ENCODE measurements at places on chromosomes 1 and 21.

GRCh38 chr1:164773102-164773501 lies 214.1 kb downstream of the PBX1 start:
- no peak for DNase-seq

- DNase-seq, result no peak
These were observed 128.9 kb downstream of the GRIK1 start for GRCh38 chr21:29810871-29811270.

DNA sequence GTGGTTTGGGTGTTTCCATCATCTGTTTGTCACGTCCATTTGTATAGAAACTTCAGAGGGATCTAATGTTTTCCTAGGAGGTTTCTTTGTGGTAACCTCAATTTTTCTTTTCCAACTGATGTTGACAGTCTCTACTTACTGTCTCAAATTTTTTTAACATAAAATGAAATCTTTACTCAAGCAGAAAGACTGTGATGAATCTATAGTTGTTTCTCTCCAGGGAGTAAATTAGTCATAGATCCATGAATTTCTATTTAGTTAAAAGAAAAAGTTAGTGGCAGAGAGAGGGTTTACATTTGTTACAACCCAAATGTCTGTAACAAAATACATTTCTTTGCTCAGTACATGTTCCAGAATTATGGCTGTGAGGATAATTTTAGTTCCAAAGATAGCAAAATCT lies 161.6 kb downstream of the DISP1 start:
- DNase-seq, result no peak

- DNase-seq, result no peak
These were observed 2.3 kb downstream of the IL20 start for GRCh38 chr1:206867716-206868115.

DNA sequence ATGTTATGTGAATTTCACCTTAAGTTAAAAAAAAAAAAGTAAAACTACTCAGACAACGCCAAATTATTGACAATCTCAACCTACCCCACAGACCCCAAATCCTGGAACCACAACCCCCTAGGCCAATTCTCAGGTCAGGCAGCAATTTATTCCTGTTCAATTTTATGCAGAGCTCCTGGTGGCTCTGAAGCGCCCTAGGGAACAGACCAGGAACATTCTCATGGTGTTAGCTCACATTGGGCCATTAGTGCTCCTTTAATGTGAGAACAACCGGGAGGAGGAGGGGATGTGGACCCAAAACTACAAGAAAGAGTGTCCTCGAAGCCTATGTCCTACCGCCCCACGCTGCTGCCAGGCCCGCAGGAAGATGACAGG lies 403 bp upstream of the PSEN2 start:
- DNase-seq, result peak; percentile 53

DNA sequence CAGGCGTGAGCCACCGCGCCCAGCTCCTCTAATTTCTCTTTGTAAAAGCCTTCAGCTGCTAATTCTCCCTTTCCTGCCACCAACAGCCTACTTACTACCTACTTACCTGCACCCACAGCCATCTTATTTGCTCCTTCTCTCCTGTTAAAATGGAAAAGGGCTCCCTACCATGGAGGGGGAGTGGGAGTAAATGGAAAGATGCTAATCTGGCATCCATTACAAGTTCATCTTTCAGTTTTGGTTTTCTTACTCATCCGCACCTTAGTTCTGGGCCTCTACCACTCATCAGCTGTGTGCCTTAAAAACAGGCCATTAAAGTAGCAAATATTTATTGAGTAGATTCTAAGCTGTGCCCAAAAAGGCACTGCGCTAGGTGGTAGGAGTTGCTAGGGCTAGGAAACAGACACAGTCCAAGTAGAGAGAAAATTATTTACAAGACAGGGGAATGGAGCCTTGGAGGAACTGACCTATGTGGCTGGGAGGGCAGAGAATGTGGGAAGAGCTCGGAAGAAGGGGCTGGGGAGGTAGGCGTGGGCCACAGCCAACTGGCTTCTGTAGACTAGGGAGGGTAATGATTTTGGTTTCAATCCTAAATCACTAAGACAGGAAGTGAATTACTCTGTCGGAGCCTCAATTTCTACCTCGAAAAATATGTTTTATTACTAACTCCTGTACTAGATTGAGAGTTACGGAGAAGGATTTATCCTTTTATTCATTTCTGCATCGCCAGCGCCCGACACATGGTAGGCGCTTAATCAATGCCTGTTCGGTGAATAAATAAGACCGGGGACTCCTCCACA lies 685 bp upstream of the DDI2 start:
- peak; percentile 72 for DNase-seq

DNA sequence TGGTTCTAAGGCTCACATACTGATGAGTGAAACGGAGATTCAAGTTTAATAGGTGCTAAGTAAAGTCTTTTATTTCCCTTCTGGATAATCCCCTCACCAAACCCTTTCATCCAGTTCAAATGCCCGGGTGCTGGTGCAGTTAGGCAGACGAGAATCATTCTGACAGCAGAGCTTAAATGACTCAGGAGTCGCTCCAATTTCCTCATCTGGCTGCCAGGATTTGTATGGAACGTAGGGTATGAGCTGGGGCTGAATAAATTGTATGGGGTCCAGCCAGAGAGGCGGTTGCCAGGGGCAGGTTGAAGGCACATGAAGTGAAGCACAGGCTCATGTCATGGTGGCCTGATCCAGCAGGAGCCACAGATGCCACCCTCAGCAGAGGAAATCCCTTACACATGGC lies 76.0 kb downstream of the PAPPA2 start:
- no peak for DNase-seq

DNA sequence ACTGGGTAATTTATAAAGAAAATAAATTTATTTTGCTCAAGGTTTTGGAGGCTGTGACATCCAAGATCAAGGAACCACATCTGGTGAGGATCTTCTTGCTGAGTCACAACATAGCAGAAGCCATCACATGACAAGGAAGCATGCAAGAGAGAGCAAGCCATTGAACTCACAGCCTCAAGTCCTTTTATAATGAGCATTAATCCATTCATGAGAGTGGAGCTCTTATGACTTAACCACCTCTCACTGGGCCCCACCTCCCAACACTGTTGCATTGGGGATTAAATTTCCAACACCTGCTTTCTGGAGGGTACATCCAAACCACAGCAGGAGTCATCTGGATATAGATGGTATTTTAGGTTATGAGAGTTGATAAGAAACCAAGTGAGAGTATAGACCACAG lies 20.6 kb upstream of the EGLN1 start:
- peak; percentile 47 for DNase-seq

DNA sequence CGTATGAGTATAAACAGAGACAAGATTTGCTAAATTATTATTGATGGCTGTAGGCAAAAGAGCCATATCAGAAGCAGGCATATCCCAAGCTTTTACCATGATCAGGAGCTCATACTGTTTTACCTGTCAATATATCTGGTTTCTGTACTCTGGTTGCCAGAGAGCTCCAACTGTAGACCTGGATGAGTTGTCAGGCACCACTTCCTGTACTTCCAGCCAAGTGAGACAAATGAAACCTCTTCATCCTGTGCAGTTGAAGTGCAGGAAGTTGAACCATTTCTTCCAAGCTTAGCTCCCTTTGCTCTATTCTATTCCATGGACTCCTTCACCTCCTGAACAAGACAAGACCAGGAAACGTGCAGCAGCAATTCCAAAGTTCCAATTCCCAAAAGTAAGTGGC lies 115.6 kb downstream of the ZNF281 start:
- DNase-seq, result no peak

DNA sequence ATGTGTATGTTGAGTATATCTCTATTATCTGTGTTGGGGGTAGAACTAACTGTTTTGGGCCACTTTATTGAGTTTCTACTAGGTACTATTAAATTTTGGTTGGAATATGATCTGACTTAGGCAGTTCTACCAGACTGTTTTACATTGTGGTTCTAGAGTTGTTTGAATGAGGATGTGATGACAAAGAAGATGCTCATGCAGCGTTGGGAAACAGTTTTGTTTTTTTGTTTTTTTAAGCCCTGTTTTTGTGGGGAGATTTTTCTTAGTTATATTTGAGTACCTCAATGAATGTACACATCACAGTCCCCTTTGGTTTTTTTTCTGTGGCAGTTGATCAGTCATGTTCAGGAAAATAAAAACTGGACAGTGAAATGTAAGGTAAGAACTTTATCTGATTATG lies 40.1 kb downstream of the TMED5 start:
- peak; percentile 11 for DNase-seq

DNA sequence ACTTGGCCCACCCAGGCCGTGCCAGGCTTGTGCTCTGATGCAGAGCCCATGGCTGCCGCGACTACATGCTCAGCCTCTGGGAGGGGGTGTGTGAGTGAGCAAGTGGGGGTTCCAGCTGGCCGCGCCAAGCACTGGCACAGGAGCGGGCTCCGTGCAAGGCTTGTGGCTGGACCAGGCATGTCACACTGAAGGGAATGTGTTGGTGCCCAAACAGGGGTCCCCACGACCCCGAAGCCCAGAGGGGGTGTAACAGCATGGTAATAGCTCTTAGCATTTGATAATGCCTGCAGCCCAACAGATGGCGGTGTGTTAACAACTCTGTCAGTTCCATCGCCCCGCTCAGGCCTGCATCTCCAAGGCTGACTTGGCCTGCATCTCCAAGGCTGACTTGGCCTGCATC lies 38.3 kb upstream of the CD46 start:
- no peak for DNase-seq

GRCh38 chr1:94820936-94821335 lies 779 bp downstream of the SLC44A3 start:
- DNase-seq, result no peak

- DNase-seq, result no peak
These were observed 128.9 kb upstream of the NR5A2 start for GRCh38 chr1:199898654-199899053.

GRCh38 chr1:182927693-182928433 lies 25.1 kb downstream of the SHCBP1L start:
- DNase-seq, result no peak

- DNase-seq, result peak; percentile 85
These were observed 7.8 kb downstream of the PIK3CD start for GRCh38 chr1:9659328-9659727.

GRCh38 chr1:236416165-236416564 lies 22.1 kb downstream of the EDARADD start:
- no peak for DNase-seq

DNA sequence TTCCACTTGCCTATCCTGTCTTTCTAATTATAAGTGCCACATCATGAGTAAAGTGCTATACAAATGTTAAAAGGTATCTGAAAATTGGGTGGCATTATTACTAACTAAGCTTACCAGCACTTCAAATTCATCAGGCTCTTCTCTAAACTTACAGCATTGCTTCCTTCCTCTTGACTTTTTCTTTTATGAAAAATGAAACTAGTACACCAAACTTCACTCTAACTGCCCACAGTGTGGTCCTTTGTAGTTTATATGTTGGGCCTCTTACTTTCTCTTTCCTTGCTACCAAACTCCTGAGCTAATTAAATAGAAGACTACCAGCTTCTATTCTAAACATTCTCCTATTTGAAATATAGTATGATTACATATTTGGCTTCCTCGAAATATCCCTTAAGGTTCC lies 81.8 kb downstream of the NOTCH2 start:
- DNase-seq, result no peak

Data from EH (cell line).